SW 1271 (cell line): ENCODE measurements at places on chromosomes 3 and 15.

DNA sequence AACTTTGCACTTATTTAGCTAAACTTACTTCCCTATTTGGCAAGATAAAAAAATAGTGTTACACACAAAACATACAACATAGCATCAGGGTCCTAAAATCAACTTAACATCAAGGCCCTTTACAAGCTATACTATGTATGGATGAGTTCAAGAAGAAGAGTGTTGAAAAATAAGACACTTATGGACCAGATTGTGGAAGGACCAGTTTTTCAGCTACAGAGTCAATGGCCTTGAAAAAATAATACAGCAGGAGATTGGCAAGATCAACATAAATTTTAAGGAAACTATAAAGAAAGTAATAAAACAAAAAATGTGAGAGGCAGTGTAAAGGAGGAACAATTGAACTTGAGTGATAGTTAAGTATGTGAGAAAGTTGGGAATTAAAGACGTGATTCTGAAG lies 66.3 kb upstream of the BBX start:
- DNase-seq = no peak

DNA sequence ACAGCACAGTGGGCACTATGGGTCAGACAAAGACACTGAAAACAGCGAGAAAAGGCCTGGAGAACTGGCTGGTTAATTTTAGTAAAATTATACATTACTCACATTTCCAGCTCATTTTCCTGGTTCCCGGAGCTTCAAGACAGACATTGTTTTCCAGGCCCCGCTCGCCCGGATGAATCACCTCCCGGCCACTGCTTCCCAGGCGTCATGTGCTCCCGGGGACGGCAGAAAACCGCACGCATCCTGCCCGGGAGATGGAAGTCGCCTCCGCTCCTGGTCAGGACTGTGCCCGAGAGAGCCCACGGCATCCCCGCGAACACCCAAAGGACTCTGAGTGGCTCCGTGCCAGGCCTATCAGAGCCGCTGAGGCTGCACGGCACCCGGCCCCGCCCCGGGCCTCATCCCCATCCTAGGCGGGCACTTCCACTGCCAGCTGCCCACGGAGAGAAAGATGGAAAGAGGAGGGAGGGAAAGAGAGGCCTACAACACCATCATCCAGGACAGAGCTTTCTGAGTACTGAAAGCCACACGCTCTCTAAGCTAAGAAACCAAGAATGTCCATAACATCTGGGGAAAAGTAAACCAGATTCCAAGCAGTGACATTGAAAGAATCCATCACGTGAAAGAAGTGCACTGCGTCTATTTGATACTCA lies 75.1 kb downstream of the VGLL4 start:
- peak; percentile 84 for DNase-seq

- no peak for DNase-seq
Observed at GRCh38 chr3:32208447-32208846, 30.0 kb upstream of the CMTM8 start.

- DNase-seq = no peak
Observed at GRCh38 chr3:134255404-134255803, 4.7 kb upstream of the RYK start.

DNA sequence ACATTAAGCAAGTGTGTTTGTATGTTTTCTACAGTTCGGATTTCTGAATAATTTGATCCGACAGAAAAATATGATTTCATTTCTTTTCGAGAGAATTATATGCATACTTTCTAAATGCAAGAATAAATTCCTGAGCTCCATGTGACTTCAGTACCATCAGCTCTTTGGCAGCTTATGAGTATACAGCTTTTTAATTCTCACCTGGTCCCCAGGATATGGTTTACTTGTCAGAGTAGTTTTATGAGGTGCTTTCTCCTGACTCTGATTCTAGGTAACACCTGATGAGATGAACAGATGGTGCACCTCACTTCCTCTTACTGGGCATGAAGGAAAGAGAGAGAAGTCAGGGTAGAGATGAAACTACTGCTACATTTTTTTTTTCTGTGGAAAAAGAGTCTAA lies 3.1 kb downstream of the HGD start:
- DNase-seq = no peak

DNA sequence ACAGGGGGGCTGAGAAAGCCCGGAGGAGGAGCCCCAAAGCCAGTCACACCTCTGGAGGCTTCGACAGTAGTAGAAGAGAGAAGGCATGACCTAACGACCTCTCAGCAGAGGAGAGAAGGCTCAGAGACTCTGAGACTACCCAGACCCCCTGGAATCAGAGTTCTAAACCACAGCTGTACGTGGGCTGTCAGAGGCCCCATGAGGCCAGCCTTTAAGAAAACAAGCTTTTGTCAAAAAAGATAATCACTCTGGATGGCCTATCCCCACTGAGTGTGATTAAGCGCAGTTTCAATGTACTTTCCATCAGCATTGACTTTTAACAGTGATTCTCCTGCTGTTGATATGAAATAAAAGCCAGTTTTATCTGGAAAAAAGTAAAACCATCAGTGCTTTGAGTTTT lies 330.3 kb downstream of the CLSTN2 start:
- no peak for DNase-seq

DNA sequence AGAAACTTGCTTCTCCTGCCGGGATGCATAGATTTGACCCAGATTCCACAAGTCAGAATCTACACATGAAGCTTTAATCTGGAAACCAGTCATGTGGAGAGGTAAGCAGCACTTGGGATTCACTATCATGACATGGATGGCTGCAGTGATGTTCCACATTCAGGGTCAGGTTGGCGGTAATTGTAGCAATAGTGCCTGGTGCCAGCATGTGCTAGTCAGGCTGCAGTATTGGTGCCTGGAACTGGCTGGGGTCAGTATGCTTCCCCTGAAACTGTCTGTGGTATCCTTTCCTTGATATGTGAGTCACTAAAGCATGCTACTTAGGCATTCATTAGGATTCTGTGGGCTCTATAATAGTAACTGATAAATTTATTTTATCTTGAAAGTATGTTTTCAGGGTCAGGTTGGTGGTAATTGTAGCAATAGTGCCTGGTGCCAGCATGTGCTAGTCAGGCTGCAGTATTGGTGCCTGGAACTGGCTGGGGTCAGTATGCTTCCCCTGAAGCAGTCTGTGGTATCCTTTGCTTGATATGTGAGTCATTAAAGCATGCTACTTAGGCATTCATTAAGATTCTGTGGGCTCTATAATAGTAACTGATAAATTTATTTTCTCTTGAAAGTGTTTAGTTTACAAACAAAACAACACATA lies 1439.2 kb downstream of the ZPLD1 start:
- no peak for DNase-seq

- no peak for DNase-seq
Observed at GRCh38 chr15:85531083-85531482, 150.7 kb downstream of the AKAP13 start.

DNA sequence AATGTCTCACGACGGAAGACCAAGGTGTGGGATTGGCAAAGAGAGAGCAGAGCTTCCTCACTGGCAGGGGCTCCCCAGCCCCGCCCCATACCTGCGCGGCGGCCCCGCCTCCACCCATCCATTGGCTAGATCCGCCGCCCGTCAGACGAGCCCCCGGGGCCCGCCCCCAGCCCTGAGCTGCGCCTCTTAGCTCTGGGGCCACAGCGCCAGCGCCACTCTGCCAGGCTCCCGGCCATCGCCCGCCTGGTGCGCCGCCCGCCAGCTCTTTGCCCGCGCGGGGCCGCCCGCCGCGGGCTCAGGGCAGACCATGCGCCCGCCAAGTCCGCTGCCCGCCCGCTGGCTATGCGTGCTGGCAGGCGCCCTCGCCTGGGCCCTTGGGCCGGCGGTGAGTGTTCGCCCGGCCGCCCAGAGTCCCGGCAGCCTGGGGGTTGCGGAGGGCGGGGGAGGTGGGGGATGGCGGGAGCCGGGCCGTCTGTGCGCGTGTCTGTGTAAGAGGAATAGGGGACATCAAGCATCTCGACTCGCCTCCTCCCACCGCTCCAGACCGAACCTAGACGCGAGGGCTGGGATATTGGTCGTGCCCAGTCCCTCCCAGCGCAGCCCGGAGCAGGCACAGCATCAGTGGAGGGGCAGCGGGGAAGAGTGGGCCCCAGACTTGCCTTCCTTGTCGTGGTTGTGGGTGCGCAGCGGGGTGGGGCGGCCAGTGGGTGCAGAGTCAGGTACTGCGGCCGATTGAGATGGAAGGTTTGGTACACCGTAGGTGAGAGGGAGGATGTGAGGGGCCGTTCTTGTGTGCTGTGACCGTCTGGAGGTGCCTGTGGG lies at the start of gene VIPR1:
VIPR1 (plus strand) TSS at position 215 of the 822 bp plus-strand sequence; CDS start at position 308, 93 bp downstream.
- DNase-seq = peak; percentile 54

- no peak for DNase-seq
Observed at GRCh38 chr3:124859025-124859424, 28.1 kb downstream of the ITGB5 start.

DNA sequence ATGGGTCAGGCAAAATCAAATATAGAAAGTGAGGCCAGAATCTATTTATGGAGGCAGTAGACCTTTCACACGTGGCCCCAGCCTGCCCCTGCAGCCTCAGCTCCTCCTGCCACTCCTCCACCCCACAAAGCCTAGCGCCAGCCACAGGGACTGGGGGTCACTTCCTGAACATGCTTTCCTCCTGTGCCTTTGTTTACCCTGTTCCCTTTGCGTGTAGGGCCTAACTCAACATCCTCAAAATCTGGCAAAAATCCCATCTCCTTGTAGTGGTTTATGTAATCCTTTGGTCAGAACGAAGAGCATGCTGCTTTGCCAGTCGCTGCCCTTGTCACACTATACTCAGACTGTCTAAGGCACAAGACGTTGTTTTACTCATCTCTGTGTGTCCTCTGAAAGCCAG lies 39.6 kb downstream of the KBTBD12 start:
- DNase-seq = no peak

DNA sequence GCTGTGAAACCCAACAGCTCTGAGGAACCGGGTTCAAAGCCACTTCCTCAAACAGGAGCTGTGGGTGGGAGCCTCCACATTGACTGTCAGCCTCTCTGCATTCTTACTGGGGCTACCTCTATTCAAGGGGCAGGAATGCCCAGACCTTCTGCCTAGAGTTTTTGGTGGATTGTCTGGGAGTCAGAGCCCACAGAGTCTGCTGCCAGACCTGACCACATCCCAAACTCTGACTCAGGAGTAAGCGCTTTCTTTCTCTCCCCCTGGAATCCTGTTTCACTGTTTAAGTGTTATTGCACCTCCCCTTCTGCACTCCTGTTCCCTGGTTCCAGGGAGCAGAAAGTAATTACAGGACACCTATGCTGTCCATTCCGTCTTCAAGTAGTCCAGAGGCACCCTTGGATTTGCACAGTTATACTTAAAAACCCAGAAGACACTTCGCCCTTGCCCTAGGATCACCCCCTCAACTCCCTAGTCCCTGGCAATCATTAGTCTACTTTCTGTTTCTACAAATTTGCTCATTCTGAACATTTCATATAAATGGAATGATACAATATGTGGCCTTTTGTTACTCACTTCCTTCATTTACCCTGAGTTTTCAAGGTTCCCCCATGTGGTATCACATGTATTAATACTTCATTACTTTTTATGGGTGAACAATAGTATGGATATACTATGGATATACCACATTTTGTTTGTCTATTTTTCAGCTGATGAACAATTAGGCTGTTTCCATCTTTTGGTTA lies 37.9 kb upstream of the TJP1 start:
- DNase-seq = no peak

DNA sequence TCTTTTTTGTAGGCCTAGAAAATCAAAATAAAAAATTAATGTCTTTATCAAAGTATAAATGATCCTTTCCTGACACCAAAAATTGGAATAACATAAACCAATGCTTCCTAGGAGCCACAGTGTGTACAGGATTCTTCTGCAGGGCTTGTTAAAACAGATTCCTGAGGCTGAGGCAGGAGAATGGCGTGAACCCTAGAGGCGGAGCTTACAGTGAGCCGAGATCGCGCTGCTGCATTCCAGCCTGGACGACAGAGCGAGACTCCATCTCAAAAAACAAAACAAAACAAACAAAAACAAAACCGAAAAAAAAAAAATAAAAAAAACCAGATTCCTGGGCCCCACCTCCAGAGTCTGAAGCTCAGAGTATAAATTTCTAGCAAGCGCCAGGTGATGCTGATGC lies 78.0 kb downstream of the PEX5L start:
- DNase-seq = no peak

- DNase-seq = no peak
Observed at GRCh38 chr15:92579486-92579885, 76.1 kb downstream of the FAM174B start.

DNA sequence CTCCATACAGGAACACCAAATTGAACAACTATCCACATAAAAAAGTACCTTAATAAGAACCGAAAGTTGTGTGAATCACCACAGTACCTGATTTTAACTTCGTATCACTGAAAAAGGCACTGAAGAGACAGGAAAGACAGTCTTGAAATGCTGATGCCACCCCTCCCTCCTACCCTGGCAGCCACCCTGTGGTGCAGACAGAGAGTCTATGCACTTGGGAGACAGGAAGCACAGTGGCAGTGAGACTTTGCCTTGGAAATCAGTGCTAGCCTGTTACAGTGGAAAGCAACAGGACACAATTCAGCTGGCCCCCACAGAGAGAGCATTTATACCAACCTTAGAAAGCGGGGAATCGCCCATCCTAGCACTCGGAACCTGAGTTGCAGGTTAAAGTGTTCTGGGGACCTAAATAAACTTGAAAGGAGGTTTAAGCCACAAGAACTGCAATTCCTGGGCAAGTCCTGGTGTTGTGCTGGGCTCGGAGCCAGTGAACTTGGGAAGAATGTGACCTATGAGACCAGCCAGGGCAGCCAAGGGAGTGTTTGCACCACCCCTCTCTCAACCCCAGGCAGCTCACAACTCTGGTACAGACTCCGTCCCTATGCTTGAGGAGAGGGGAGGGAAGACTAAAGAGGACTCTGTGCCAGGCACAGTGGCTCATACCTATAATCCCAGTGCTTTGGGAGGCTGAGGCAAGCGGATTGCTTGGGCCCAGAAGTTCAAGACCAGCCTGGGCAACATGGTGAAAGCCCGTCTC lies 240.1 kb downstream of the ISL2 start:
- DNase-seq = no peak

DNA sequence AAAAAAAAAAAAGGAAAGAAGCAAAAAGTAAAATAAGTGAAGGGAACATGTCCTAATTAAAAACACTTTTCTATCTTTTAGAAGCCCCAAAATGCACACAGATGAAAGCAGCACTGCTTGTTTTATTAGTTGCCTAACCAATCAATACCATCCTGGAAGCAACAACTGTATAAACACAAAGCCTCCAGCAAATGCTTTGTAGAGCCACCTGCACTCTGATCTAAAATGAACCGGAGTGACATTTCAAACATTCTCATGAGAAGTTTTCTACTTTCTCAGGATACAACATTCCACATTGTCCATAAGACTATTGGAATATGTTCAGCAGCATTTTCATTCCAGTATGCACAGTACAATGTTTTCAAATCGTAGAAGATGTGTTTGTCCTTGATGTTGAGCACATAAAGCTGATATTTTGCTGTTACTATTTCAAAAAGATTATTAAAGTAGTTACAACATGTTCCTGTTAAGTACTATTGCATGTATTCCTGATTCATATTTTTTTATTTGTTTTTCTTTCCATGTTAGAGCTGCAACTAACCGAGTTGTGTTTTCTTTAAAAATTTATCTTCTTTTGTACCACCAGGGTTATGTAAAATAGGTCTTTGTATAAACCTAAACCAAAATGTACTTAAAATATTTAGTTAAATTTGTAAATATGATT lies 50.3 kb upstream of the PLSCR5 start:
- no peak for DNase-seq

GRCh38 chr15:83014205-83014653 lies 2.8 kb upstream of the C15orf40 start:
- DNase-seq = no peak
